Activated T-cell treated with anti-CD3 and anti-CD28 coated beads for 1 hour (primary cell): ENCODE measurements at places on chromosomes 1 and 21.
A peak's percentile ranks its signal among the peaks of the same experiment; 100 is the strongest.

DNA sequence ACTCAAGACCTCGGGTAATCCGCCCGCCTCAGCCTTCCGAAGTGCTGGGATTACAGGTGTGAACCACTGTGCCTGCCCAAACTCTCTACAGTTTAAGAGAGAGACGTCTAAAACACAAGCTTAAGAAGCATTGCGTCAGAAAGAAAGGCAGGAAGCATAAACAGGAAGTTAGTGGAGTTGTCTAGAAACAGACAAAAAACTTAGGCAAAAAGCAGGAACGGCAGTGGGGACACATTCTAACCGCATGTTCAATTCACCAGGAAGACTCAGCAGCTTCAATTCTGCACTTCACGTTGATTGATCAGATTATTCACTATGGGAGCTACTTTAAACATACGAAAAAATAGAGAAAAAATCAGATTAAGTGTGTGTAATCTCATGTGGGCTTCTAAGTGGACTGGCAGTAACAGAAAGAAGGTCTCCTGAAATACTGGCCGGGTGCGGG lies 7.4 kb downstream of the CFAP74 start:
- no peak for DNase-seq

- DNase-seq: no peak
Measured at GRCh38 chr1:39151267-39151666, 53.2 kb upstream of the MACF1 start.

GRCh38 chr1:154749078-154749760 lies 120.9 kb downstream of the KCNN3 start:
- no peak for DNase-seq

DNA sequence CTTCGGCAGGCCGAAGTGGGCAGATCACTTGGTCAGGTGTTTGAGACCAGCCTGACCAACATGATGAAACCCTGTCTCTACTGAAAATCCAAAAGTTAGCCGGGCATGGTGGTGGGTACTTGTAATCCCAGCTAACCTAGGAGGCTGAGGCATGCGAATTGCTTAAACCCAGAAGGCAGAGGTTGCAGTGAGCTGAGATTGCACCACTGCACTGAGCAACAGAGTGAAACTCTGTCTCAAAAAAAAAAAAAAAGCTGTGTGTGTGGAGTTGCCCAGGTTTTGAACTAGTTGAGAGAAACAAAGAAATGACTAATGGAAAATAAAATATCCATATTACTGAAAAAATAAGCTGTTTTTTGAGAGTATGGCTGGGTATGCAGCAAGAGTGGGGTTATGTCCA lies 100.2 kb downstream of the GTF2B start:
- DNase-seq: no peak

DNA sequence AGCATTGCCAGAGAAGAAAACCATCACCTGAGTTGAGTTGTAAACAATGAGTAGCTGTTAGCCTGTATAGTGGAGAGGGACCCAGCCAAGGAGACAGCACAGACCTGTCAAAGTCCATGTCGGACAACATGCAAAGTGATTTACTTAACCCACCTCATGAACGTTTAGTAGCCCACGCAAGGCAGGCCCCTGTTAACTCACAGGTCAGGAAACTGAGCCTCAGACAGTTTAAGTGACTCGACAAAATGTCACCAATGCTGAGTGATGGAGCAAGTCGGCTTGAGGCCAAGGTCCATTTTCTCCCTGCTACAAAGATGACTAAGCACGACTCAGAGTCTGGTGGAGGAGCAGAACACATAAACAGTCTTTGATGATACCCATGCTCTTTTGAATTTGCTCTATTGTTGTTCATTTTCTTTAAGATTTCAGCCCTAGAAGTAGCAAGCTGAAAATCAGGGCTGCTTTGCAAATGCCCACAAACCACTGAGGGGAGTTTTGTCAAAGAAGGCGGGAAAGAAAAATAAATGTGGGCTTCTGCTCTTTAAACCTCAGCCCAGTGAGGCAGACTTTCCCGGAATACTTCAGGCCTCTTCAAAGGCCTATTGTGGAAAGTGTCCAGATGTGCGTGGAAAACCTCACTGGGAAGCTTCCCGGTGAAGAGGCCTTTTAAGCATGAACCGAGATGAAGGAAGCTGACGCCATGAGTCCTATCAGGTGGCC lies 83.8 kb upstream of the HOOK1 start:
- no peak for DNase-seq

DNA sequence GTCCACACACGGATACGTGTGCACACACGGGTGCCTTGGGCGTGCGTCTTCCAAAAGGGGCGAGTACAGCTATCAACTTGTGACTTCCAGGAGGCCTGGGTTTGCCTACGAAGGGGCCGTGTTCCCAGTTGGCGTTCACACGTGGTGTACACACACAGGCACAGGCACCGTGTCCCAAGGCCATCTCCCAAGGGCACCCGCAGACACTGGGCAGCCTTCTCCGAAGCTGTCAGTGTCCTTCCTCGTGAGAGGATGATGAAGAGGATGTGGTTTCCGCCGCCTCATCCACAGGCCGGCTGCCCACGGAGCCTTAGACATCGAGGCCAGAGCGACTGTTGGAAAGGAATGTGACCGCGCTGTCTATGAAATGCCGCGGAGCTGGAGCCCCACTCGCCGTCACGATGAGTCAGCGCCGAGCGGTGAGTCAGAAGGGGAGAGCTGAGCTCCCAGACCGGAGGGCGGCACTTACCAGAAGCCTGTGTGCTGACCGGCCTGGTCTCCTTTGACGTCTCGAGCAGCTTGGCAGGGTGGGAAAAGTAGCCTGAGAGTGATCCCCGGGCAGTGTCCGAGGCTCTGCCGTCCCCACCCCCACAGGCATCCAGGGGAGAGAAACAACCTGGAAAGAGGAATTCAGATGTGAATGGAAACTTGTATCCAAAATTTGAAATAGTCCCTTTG lies 141.4 kb upstream of the ARHGEF16 start:
- peak; percentile 10 for DNase-seq

DNA sequence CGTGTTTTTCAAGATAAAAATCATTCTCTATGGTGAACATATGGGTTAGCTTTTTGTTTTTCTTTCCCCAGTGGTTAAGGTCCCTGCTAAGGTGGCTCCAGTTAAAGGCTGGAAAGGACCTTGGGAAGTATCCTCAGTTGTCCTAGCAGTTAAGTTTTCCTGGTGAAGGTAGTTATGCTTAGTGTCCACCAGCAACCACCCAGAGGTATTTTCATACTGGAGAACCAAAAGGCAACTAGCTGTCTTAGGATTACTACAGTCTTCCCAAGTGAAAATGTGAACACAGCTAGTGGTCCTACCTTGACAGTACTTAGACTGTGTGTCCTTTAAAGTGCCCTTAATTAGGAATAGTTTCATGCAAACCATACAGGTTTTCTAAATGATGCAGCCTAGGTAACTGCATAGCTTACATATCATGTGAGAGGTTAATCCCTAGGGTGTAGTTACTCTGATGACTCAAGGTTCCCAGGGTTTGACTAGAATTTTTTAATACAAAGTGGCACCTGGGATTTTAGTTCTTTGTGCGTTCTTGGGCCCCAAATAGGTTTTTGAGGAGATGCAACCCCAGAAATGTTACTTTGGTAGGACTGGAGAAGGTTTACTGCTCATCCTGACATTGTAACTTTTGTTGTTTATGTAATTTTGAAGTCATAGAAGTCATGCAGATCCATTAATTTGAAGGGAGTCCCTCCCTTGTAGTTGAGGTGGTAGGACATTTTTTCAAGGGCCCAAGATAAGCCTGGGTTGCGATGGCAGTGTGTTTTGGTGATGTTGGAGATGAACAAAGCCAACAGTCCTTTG lies 36.5 kb downstream of the YY1AP1 start:
- no peak for DNase-seq

DNA sequence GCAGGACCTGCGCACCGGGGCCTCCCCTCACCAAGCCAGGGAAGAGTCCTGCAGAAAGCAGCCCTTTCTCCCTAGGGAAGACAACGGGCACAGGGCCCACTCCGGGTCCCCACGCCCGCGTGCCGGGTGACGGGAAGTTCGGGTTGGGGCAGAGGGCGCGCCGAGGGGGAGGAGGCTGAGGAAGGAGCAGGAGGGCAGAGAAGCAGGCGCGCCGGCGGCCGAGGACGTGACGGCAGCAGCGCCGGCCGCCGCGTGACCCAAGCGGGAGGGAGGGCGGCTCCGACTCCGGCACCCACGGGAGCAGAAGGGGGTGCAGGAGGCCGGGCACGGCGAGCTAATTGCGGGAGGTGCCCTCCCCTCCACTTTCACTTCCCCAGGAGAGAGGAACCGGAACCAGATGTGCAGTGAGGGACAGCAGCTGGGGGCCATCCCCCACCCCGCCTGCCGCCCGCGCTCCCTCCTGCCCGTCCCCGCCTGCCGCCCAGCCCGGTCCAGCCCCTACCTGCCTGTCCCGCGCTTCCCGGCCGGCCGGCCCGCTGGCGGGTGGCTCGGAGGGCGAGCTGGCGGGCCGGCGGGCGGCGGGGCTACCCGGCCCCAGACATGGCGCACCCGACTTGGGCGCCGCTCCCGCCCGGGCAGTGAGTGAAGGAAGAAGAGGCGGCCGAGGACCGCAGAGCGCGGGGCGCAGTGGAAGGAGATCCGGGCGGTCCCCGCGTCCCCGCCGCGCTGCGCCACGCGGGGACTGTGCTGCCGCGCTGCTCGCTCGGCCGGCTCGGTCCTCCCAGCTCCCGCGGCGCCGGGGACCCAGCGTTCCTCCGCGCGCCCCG lies 510 bp downstream of the DENND4B start:
- DNase-seq: peak; percentile 63

- DNase-seq: no peak
Measured at GRCh38 chr21:46095814-46096595, 1.9 kb upstream of the COL6A2 start.

DNA sequence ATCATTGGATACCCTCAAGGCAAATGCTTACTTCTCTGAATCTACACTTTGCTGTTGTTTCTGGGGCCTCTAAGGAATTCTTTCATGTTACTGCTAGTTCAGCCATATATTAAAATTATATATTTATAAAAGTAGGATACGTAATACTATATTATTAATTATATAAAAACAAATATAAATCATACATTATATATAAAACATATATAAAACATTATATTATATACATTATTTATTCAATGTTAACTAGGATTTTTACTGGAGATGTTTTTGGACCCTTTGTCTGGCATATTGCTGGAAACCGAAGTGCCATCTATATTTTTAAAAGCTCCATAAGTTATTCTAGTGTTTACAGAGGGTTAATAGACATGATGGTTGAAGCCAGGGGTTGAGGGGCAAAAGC lies 12.2 kb downstream of the ALG6 start:
- DNase-seq: no peak

DNA sequence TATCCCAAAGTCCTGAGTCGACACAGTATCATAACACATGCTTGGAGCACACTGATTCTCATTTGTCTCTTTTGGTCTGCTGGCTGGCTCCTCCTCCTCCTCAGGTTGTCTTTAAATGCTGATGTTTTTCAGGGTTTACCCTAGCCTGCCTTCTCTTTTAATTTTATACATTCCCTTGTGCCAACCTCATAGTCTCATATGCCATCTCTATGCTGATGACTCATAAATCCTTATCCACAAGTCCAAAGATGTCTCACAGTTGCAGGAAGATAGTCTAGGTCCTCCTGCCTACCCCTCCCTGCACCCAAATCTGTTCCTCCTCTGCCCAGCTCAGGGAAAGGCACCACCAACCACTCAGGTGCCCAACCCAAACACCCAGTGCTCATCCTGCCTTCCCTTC lies 108.3 kb downstream of the SIPA1L2 start:
- no peak for DNase-seq

GRCh38 chr1:110602466-110602865 lies 3.7 kb downstream of the KCNA2 start:
- no peak for DNase-seq

GRCh38 chr21:31879911-31880310 lies 7.1 kb downstream of the HUNK start:
- DNase-seq: no peak

DNA sequence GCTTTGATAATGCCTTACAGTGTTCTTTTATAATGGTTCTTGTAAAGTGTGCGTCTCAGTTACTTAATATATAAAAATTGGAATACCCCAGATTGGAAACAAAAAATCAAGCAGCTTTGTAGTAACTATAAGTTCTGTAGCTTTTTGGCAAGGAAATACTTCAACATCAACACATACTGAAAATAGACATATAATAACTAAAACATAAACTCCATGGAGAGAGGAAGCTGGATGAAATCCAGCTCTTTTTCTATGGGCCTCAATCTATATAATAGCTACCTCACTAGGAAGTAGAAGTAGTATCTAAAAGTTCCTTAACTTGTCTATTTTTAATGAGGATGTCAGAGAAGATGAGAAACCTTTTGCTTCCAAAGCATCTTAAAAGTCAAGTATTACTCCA lies 313.3 kb upstream of the NFIA start:
- no peak for DNase-seq

- no peak for DNase-seq
Measured at GRCh38 chr21:46474382-46474781, 15.7 kb downstream of the DIP2A start.

- DNase-seq: no peak
Measured at GRCh38 chr1:113191579-113192076, 118.6 kb downstream of the LRIG2 start.

GRCh38 chr1:201375169-201375568 lies 2.3 kb downstream of the TNNT2 start:
- DNase-seq: no peak

GRCh38 chr21:41622831-41623548 lies 115.0 kb upstream of the TMPRSS2 start:
- DNase-seq: no peak

- DNase-seq: no peak
Measured at GRCh38 chr1:16906873-16907272, 11.1 kb downstream of the RNU1-2 start.

GRCh38 chr1:89171067-89171438 lies 4.8 kb downstream of the GBP7 start:
- no peak for DNase-seq

DNA sequence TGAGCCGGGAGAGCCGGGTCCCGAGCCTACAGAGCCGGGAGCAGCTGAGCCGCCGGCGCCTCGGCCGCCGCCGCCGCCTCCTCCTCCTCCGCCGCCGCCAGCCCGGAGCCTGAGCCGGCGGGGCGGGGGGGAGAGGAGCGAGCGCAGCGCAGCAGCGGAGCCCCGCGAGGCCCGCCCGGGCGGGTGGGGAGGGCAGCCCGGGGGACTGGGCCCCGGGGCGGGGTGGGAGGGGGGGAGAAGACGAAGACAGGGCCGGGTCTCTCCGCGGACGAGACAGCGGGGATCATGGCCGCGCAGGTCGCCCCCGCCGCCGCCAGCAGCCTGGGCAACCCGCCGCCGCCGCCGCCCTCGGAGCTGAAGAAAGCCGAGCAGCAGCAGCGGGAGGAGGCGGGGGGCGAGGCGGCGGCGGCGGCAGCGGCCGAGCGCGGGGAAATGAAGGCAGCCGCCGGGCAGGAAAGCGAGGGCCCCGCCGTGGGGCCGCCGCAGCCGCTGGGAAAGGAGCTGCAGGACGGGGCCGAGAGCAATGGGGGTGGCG lies 371 bp downstream of the ARID1A start:
- DNase-seq: peak; percentile 12

- DNase-seq: no peak
Measured at GRCh38 chr1:46137916-46138315, 5.5 kb upstream of the PIK3R3 start.
